ENCODE measurements at places on chromosomes 16 and 17.

DNA sequence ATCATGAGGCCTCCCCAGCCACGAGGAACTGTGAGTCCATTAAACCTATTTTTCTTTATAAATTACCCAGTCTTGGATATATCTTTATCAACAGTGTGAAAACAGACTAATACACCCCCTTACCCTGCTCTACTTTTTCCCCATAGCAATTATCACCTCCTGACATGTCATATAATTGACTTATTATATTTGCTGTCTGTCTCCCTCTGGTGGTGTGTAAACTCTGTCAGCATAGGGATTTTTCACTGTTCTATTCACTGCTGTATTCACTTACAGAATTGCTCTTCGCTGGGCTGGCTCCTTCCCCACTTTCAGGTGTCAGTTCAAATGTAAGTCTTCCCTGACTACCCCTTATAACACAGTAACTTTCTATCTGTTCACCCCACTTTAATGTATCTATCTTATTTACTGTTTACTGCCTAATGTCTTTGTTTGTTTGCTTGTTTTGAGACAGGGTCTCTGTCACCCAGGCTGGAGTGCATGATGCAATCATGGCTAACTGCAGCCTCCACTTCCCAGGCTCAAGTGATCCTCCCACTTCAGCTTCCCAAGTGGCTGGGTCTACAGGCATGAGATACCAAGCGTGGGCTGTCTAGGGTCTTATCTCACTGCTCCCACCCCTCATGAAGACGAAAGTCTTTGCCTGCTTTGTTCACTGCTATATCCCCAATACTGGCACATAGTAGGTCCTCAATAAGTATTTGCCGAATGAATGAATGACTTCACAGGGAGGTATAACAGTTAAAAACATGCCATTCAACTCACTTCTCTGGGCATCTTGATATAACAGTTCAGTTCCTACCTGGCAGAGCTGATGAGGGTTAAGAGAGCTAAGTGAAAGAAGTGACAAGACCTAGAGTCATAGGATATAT, 52.4 kb upstream of the CDH3 start:
- no peak for DNase-seq

DNA sequence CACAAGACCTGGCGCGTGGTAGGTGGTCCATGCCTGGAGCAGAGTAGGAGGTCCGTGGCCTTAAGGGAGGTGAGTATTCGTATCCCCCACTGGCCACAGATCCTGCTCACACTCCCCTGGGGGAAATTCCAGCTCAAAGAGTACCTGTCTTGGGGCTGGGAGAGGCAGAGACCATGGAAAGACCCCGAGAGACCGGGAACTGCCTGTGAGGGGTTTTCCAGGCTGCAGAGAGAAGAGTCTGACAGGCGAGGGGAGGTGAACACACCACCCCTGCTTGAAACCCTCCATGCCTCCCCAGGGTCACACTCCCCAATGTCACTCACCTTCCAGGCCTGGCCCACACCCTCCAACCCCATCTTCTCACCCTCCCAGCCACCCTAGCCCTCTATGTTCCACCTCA, 12.6 kb upstream of the SNN start:
- DNase-seq = no peak

GRCh38 chr17:35175638-35176415, 18.4 kb downstream of the SLC35G3 start:
- no peak for DNase-seq

GRCh38 chr17:34171245-34171818, 83.8 kb upstream of the CCL2 start:
- peak; percentile 45 for DNase-seq

DNA sequence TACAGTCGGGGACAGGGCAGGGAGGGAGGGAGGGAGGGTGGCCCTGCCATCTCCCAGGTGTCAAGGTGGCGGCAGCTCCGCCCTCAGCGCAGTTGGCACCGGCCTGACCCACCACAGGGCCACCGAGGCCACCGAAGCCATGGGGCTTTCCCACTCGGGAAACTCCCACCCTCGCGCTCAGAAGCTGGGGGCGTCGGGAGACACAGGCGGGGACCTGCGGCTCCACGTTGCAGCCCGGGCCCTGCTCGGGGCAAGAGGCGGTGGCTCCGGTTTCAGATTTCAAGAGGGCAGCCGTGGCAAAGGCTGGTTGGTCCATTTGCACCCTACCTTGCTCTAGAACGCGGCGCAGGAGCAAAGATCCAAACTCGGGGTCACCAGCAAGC, 544 bp downstream of the CYB561 start:
- no peak for DNase-seq

DNA sequence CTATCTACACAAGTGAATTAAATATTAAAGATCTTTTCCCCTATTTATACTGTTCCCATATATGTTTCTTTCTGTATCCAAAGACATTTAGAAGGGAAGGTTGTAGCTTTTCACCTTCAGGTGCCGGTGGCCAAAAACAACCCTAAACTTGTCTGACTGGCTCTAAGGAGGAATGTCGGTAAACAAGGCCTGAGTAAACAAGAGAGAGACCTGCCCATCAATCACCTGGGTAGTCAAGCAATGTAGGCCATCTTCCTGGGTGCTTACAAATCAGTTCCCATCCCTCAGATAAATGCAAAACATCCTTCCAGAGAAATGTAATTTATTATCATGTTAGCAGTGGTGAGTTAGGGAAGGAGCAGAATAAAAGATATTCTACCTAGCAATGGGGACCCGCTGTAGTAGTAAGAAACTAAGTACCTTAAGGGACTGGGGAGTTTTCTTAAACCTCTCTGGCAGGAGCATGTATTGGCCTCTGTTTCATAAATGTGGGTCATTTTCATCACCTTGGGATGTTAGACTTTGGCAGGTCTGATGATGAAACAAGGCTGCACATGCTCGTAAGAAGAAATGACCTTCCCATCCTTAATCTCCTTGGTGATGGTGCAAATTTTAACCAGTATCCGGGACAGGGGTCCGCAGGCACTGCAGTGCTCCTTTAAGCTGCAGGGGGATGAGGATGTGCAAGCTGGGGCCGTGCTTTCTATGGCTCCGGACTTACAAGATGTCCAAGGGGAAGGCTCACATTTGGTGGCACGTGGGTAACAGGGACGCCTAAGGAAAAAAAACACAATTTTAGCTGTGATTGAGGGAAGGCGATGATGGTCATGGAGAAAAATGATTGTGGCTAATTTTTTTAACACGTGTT, 8.4 kb downstream of the KRT39 start:
- DNase-seq = no peak

- no peak for DNase-seq
Measured at GRCh38 chr17:3817851-3818605, 17.0 kb upstream of the ITGAE start.

DNA sequence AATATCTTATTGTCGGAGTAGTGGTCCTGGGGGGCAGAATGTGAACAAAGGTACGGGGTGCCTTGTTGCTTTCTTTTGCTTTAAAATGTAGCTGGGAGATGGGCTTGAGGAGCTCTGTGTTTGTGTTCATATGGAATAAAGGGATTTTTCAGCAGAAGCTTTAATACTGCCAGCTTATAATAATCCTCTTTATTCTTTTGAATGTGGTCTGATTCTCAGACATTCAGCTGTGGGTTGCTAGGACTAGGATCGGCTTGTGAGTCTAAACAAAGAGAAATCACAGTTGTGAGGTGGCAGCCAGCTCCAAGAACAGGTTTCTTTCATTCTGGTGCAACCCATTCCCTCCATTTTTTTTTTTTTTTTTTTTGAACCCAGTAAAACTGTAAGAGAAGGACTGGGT, 7.2 kb downstream of the MRPL58 start:
- no peak for DNase-seq

GRCh38 chr17:34712481-34713195, 133.3 kb downstream of the TMEM132E start:
- DNase-seq = no peak

- DNase-seq = no peak
Measured at GRCh38 chr16:27566417-27566816, 16.5 kb downstream of the KATNIP start.

DNA sequence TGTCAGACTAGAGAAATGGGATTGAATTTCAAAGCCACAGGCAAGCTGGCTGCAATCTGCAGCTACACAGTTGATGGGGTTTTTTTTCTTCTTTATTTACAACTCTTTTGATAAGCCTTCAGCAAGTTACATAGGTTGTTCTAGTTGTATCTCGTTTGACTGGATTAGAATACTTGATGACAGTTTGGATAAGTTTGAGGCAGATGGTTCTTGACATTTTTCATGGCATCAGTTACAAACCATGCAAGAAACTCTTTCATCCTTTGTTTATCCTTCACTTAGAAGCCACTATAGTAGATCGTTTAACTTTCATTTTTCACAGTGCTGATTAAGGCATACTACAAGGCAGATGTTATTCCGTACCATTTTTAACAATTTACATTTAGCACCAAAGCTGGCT, 238.9 kb downstream of the TOX3 start:
- DNase-seq = no peak

DNA sequence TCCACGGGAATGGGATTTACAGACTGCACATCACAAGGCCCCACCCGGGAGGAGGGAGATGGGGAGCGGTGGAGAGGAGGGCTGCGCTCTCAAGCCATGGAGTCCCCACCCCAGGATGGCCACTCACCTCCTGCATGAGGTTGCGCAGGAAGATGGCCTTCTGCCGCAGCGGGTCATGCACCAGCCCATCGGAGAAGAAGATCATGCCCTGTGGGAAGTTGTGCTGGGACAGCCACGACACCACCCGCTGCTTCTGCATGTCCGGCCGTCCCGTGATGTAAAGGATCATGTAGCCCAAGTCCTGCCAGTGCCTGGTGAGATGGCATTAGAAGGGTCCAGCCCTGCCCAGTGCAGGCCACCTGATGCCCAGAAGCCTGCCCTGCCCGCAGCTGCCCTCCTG, 17.0 kb downstream of the PIMREG start:
- DNase-seq = no peak

DNA sequence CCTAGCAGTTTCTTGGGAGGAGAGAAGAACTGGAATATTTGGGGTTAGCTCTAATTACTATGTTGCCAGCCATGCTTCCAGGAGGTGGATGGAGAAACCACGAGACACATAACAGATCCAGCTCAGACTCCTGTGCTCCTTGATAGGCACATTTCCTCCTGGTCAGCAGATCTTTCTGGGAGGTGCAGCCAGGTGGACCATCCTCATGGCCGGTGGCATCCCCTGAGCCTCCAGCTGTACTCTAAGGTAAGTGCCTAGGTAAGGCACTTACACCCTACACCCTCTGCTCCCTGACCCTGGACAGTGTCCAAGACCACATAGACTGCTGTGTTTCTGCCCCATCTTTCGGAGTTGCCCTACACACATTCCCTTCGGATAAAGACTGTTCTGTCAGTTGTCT, 27.1 kb upstream of the N4BP1 start:
- DNase-seq = no peak

- no peak for DNase-seq
Measured at GRCh38 chr17:78329263-78330059, 30.4 kb downstream of the SOCS3 start.

- peak; percentile 65 for DNase-seq
Measured at GRCh38 chr16:28292731-28293600, 641 bp downstream of the SBK1 start.

DNA sequence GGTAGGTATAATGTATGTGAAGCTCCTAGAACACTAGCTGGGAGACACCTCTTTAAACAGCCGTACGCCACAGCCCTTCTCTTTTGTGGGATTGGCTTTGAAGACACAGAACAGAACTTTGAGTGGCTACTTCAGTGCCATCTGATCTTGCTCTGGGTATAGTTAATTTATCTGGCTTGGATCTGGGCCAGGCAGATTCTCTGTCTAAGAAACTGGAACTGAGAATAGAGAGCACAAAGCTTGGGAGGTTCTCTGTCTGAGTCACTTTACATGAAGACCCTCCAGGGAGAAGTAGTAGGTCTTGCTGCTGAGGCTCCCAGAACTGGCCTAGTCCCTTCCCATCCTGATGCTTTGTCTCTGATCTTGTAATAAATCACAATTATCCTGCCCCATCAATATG, 721.0 kb upstream of the KIF2B start:
- DNase-seq = no peak

DNA sequence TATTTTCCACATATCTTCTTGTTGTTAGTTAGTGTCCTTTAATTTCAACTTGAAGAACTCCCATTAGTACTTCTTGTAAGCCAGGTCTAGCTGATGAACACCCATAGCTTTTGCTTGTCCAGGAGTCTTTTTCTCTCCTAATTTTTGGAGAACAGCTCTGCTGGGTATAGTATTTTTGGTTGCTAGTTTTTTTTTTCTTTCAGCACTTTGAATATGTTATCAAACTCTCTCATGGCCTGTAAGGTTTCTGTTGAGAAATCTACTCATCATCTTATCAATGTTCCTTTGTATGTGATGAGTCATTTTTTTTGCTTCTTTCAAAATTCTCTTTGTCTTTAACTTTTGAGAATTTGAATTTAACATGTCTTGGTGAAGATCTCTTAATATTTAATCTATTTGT, 31.8 kb upstream of the NKD1 start:
- no peak for DNase-seq

GRCh38 chr16:12184419-12184917, 207.9 kb downstream of the SNX29 start:
- DNase-seq = no peak

DNA sequence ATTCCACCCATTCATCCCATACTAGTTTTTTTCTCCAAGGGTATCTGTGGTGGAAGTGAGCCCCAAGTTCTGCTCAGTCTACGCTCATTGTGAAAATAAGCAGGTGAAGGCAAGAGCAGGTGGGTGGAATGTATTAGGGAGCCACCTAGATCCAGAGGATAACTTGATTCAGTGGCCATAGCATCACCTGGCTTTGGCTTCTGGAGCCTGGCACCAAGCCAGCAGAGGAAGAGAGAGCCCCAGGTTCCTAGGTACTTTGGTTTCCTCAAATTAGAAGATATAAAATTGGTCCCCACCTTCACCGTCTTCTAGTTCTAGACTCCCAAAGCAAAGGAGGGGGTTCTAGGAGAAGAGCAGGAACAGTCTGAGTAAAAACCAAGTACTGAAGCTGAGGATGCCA, 4.1 kb downstream of the FXR2 start:
- no peak for DNase-seq

DNA sequence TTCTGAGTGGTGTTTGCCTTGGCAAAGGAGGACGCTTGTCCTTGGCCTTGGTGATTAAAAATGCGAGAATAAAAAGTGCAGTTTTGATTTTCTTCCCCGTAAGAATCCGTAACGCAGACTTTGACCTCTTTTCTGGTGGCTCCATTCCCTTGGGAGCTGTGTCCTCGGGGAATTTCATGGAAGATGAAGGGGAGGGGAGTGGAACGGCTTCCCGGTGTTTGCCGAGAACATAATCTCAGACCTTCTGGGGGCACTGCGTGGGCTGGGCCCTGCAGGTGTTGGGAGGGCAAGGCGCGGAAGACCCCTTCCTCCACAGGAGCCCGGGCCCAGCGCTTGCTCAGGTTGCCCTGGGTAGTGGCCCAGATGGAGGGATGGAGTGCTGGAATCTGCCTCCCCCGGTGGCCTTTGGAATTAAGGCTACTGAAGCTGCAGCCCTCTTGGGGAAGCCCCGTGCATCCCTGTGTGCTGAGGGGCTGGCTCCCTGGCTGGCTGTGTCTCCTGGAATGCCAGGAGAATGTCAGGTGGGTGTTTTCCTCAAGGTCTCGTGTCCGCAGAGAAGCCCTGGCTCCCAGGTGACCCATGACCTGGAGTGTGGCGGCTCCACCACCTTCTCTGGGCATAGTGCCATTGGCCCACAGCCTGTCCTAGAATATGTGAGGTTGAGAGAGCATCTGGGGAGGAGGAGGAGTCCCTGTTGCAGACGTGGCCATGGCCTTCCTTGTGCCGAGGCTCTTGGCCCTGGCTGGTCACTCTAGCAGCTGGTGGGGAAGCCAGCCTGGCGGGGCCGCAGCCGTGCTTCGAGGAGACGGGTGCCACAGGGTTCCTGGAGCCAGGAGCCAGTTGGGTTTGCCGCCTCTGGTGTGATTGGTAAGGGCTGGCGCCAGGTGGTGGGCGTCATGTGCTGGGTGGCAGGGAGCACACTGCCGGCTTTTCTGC, 3.1 kb downstream of the BAIAP2 start:
- no peak for DNase-seq

Measured in progenitor cell of endocrine pancreas (in vitro differentiated cells).